NCI-H460 (cell line): ENCODE measurements at places on chromosomes 2 and 18.

DNA sequence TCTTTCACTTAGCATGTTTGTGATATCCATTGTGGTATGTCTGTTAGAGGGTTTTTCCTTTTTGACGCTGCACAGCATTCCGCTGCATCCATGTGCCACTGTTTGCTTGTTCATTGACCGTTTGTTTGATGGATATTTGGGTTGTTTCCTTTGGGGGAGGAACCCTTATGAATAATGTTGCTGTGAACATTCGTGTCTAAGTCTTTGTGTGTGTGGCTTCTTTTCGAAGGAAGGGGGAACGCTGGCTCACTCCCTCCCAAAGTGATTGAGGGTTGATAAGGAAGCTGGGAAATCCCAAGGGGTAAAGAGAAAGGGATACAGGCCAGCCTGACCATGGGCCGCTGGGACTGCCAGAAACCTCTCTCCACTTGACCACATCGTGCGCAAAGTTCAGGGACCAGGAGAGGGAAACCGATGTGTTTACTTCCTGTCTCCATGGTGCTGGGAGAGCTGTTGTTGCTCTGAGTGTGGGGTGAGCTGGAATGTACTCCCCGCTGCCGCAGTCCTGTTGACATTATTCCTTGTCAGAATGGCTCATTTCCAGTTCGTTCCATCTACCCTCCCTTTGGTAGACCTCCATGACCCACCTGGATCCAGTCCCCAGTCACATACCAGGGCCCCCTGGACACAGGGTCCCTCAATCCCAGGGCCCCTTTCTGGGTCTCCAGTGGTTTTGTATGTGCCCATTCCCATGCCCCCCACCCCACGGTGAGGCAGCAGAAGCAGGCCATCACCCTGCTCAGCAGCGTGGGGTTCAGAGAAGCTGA, 39.6 kb downstream of the HS1BP3 start:
- no peak for DNase-seq

DNA sequence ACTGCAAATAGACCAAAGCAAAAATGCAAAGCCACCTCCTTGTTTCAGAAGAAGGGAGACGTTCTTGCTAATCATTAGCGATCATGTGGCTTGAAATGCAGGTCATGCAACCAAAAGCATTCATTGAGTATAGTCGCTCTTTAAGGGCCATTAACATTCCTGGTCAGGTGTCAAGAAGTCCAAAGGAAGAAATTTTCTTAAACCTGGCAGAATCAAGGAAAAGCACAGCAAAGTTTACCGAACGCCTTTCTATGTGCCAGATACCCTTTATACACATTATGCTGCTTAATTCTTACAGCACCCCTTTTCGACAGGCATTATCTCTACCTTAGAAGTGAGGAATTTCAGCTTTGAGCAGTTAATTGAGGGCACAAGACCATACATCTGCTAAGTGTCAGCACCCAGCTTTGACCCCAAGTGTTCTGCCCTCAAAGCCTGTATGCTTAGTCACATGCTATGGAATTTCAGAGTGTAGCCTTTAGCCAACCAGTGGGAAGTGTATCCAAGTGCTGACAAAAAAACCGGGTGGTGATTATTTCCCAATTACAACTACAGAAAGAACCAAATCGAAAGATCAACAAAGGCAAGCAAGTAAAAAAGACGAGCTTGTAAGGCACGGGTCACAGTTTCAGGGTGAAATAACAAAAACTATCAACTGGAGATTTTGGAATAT, 70.8 kb downstream of the EPHA4 start:
- peak; percentile 74 for DNase-seq

DNA sequence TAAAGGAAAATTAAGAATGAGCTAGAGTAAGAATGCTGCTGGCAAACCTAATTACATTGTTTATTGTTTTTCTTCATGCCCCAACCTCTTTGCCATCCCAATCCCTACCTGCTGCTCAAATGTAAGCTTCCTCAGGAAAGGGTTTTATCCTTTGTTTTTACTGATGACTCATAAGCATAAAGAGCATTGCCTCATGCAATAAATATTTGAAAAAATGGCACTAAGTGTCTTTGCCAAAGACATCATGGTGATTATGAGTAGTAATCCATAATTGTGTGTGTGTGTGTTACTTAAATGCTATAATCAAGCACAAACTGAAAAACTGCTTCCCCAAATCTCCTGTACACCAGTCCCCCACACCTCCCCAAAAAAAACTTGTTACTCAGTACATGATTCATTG, 53.4 kb downstream of the DNER start:
- no peak for DNase-seq

DNA sequence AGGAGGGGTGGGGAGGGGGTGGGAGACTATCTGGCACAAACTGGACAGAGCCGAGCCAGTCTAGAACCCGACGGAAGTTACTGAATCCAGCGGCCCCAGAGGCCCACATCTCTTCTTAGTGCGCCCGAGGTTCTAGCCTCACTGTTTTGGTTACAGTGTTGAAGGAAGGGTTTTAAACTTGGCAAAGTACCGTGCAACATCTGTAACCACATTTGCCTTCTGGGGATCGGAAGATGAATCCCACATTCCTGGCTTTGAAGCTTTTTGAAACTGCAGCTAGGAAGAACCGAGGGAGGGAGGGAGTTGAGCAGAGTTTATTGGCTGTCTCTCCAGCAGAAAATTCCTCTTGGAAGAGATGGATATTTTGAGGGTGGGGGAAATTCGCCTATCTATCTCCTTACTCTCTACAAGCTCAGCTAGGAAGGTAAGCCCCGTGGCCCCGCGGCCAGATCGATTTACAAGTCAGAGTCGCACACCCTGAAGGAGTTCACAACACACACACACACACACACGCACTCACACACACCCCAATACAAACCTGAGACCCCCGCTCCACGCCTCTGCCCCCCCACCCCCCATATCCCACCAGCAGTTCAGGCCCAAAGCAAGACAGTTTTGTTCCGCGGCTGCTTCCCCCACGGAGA, 1.0 kb downstream of the ACVR1 start:
- DNase-seq = no peak

DNA sequence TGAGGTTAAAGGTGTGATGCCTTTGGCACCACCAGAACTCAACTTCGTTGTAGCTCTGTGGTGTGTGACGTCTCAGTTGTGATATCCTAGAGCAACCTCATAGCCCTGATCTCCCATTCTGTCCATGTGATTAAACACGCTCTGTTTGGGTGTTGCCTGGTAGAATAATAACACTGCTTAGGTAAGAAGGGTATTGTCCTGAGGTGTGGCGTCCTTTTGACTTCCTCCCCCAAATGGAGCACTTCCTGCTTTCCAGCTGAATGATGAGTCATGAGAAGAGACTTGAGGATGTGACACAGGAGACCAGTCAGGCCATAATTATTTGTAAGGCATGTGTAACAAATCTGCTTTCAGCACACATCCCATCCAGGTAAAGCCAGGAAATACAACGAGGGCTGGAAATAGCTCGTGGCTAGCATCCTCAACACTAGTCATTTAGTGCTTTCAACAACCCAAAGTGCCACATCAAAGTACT, 100.7 kb downstream of the RAPGEF4 start:
- peak; percentile 83 for DNase-seq

DNA sequence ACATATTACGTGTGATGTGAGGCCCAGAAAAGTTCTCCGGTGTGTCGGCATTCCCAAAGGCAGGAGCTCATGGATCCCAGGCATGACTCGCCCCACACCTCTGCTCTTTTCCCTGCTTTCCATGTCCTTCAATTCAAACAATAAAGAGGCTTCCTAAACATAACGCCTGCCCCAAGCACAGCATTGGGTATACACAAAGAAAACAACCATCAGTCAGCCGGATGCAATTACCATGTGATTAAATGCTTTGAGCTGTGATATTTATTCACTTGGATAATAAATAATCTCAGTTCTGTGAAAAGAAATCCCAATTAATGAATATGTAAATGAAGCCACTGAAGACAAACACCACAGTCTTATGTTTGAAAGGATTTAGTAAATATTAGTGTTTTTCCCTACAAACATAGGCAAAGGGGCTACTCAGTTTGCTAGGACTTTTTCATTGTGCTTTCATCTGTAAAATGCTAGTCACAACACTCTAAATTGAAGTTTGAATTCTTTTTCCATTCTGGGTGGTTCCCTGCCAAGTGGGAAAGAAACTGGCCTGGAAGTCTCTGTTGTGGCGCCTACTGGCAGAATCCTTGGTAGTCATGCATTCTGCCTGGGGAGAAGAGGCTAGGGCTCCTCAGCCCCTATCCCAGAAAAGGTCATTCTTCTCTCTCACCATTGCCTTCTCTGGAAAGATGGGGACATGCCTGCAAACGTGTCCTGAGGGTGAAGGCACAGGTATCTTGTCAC, 144.7 kb downstream of the COL6A3 start:
- no peak for DNase-seq

- no peak for DNase-seq
These were observed 64.6 kb upstream of the CDCA7 start for GRCh38 chr2:173290046-173290445.

DNA sequence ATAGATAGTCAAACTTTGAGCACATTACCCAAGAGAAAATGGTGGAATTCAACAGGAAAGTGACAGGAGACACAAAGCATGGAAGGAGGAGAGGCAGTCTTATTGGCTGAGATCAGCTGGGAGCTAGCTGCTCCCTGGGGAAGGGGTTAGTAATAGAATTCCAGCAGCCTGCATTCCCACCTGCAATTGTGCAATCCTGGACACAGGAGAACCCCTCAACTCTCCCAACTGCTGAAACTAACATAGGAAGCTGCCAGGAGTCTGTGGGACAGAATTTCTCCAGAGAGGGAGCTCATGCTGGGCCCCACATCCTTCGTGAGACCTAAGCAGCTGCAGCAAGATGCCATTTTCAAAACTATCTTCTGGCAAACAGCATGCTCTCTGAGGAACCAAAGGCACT, 69.8 kb upstream of the ACVR1C start:
- no peak for DNase-seq

DNA sequence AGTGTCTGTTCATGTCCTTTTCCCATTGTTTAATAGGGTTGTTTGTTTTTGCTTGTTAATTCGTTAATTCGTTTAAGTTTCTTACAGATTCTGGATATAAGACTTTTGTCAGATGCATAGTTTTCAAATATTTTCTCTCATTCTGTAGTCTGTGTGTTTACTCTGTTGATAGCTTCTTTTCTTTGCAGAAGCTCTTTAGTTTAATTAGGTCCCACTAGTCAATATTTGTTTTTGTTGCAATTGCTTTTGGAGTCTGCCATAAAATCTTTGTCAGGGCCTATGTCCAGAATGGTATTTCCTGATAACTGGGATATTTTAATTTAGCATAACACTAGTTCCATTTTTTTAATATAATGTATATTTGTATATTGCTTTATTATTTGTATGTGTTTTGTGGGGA, 1380.1 kb downstream of the SUCLG1 start:
- no peak for DNase-seq

GRCh38 chr2:127695491-127696472, 5.5 kb upstream of the SFT2D3 start:
- no peak for DNase-seq

DNA sequence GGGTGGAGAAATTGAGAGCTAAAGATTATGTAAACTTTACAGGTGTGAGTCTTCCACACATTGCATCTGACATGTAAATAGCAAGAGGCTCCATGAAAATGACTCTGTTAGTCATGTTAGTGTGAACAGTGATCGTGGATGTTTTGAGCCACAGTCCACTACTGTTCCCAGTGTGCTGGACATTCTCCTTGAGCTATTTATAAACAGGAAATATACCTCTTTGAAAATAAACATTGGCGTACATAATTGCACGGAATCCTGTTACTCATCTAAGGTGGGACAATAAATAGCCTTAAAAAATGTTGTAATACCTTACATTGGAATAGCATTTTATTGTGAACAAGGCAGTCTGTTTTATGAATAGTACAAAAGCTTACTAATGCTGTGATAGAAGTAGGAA, 37.0 kb downstream of the LIMS1 start:
- DNase-seq = no peak

GRCh38 chr2:3650140-3650920, 7.7 kb upstream of the ALLC start:
- no peak for DNase-seq

DNA sequence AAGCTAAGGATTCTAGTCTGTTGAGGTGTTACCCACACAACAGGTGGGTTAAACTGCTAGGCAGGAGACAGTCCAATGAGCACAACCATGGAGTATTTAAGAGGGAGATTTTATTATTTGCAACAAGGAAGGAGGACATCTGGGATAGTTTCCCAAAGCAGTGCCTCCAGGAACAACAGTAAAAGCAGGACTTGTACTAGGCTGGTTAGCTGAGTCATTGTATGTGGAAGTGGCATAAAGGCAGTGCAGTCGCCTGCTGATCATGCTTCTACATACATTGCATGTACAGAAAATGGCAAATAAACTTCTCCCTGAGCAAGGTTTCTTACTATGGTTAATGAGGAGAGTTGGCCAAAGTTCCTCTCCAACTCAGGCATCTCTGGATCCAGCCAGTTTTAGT, 46.1 kb upstream of the CYTIP start:
- DNase-seq = no peak

GRCh38 chr2:241574911-241575623, 16.5 kb downstream of the BOK start:
- no peak for DNase-seq
